ENCODE measurements at places on chromosomes 2 and 18.
A peak's percentile ranks its signal among the peaks of the same experiment; 100 is the strongest.

DNA sequence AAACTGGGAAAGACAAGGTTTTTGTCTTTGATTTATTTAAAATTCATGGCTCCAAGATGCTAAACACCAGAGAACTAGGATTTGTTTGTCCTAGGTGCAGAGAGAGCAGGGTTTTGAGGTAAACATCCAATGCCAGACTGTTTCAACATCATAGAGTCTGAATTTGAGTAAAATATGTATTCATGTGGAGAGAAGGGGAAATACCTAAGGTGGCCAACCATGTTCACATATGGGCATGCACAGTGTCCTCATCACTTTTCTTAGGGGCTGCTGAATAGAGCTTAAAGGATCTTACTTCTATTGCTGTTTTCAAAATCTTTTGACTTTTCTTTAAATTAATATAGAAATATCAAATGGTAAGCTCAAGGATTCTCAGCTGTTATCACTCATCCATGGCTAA lies 287.0 kb upstream of the CCDC68 start:
- no peak for DNase-seq

DNA sequence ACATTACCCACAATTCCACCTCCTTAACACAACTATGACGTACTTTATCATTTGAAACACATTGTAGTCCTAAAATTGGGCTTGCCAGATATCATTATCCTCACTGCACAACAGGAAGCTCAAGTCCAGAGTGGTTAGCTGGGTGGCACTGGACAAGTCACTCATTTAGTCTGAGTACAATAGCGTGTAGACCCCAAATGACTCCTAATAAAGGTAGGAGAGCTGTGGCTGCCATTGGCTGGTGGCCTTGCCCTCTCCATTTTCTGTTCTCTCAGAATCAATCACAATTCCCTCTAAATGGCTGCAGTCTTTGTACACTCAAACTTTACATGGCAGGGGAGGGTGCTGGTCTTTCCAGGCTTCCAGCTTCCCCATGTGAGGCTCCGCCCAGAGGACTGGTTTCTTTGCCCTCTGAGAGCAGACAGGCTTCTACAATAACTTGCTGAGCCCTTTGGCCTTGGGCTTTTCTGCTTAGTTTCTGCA lies 11.7 kb downstream of the PSTPIP2 start:
- DNase-seq: no peak

- no peak for DNase-seq
These were observed 74.9 kb upstream of the APCDD1 start for GRCh38 chr18:10379522-10379921.

DNA sequence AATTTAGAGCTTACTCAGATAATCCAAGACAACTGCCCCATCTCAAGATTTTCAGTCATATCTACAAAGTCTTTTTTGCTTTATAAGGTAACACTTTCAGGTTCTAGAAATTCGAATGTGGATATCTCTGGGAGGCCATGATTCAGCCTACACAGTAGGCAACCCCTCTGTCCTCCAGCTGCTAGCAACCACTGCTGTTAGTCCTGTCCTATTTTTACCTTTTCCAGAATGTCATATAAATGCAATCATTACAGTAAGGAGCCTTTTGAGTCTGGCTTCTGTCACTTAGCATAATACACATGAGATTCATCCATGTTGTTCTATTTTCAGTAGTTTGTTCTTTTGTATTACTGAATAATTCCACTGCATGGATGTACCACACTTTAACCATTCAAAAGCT lies 28.5 kb upstream of the MARCHF7 start:
- DNase-seq: no peak

DNA sequence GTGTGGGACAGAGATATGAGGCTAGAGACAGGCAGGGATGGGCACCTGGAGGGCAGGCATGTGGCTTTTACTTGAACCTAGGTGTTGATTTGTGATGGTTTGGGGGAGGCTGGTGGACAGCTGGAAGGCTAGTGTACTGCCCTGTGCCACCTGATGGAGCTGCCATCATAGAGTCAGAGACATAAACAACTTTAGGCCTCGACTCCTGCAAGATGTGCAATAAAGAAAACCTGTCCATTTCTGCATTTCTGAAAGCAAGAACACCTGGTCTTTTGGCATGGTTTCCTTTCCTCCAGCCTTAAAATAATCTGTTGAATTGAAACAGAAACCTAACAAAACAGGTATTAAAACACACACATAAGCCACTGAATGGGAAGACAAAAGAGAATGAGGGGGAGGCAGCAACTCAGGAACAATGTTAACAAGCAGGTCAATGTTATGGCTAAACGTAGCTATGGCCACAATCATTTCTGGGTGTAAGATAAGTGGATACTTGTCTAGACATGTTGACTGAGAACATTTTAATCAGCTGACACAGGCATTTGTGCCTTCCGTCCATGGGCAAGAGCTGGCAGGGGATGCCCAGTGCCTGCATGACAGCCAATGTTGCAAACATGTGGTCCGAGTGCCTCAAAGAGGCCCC lies 87.8 kb downstream of the KCTD1 start:
- DNase-seq: peak; percentile 61

DNA sequence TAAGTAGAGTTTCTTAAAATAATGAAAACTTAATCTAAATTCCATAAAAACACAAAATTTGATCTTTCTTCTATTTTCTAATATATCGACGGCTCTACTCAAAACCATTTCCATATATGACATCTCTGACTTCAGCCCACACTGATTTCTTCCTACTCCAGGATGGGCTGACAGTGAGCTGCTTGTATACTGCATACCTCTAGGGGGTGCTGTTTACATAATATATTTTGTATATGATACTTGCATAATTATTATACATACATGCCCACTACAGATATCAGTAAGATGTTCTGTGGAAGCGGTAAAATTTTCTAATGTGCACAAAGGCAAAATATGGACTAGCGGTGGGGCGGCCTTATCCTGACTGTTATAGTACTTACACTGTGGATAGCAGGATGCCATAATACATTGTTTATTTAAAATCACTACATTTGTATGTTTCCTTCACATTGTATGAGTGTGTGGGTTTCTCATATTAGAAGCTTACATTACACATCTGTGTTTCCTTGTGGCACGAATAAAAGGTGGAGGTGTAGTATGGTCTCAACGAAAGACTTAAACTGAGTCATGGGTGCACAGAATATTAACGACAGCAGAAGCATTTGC lies 66.1 kb upstream of the NXPH2 start:
- DNase-seq: no peak

DNA sequence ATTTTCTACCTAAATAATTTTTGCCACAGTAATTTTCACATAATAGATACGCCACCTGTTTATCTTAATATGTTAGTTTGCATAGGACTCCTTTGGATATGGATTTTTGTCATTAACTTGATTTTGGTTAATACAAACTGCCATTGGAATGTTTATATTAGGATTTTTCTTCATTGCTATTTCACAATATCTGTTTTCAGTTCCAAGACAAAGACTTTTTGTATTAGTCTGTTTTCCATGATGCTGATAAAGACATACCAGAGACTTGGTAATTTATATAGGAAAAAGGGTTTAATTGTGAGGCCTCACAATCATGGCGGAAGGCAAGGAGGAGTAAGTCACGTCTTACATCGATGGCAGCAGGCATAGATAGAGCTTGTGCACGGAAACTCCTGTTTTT lies 503.1 kb upstream of the TMEFF2 start:
- DNase-seq: no peak
